ENCODE measurements at places on chromosomes 5 and 9.

GRCh38 chr5:153905219-153905618, 133.5 kb downstream of the FAM114A2 start:
- DNase-seq = no peak

DNA sequence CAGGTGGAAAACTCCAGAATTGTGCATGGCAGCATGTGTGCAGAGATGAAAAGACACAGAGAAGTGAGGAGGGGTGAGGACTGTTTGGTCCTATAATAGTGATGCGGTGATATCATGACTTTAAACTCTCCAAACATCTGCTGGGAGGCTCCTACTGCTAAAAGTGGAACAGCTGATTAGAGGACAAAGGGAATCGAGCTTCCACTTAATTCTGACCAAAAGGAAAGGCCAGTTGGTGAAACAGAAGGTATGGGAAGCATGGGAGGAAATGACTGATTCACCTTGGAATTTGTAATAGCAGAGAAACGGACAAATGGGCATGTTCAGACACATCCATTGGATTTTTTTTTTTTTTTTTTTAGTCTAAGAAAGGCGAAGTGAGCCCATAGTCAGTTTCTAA, 67.5 kb upstream of the MAMDC2 start:
- DNase-seq = peak; percentile 95

- no peak for DNase-seq
Measured at GRCh38 chr5:52703321-52703720, 84.4 kb upstream of the ITGA1 start.

DNA sequence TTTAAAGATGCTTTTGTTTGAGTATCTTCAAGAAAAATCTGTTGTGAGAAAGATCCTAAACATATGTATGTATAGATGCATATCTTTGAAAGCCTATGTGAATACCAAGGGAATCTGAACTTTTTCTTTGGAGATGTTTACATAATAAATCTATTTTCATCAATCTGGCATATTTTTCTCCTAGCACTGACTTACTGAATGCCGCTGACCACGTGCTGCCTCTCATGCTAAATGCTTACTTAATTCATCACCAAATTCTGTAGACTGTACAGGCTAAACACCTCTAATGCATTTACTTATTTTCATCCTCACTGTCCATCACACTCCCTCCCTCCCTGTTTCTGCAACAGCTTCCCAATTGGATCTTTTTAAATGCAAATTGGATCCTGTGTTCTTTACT, 566.2 kb upstream of the WWC1 start:
- DNase-seq = no peak

DNA sequence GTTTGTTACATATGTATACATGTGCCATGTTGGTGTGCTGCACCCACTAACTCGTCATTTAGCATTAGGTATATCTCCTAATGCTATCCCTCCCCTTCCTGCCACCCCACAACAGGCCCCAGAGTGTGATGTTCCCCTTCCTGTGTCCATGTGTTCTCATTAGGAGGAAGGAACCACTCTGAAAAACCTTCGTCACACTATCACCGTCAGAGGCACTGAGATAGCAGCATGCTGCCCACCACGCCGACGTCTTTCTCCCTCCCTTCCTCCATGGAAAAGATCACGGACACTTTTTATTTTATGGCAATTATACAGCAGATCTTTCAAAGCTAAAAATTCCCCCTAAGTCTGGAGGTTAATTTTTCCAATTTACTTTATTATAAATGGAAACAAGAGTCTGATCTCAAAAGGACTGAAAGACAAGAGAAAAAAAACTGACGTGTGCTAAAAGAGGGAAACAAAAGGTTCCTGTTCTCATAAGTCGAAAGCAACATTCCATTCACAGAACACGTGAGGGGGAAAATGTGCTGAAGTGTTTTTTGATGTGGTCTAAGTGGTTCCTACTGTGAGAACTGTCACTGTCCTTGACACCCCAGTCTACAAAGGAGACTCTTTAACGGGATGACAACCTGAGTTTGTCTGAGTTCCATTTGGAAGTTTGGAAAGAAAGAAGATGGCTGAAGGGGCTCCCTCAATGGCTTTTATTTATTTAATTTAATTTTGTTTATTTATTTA, 339.7 kb upstream of the IRX2 start:
- no peak for DNase-seq

- peak; percentile 99 for DNase-seq
Measured at GRCh38 chr5:147483961-147484707, 25.7 kb downstream of the DPYSL3 start.

DNA sequence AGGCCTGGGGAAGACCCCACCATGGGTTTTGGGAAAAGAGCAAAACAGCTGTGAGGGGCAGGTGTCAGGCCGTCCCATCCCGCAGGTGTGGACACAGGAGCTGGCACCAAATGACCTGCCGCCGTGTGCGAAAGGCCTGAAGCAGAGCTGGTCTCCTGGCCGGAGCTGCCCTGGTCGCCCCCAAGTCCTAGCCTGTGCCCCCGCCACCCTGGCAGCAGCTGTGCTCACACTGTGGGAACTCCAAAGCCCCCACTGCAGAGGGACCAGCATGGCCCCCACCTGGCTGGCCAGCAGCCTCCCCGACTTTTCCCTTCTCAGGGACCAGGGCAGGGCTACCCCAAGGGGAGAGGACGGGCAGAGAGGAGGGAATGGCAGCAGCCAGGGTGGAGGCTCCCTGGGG, 88.4 kb downstream of the KCNT1 start:
- no peak for DNase-seq

DNA sequence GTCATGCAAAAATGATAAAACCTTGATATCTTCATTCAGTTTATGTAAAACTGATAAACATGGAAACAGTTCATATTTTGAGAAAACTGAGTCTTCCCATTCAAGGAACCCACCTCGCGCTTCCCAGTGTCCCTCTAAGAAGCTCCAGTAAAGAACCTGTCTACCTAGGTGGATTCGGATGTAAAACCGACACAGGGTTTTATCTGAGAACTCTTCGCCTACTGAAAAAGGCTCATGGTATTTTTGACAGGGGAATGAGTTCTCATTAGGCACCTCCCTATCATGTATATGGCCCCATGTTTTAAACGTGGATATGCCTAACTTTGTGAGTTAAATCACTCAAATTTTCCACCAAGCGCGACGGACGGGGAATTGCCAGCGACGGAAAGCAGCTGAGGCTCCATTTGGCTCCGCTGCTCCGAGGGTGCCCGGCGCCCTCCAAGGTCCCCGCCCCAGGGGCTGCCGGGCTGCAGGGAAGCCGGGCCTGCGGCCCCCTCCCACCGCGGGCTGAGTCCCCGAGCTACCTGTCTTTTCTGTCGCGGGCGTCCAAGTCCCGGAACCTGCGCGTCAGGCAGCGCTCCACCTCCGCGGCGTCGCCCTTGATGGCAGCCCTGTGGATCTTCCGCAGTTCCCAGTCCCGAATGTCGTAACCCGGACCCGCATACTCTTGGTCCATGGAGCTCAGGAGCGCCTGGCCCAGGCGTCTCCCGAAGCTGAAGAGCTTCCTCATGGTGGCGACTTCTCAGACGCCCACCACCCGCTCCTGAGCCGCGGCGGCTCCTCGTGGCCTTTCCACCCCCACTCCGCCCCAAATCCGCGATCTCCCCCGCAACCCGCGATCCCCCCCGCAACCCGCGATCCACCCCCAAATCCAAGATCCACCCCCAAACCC, 594 bp downstream of the ANKRD18A start:
- no peak for DNase-seq

DNA sequence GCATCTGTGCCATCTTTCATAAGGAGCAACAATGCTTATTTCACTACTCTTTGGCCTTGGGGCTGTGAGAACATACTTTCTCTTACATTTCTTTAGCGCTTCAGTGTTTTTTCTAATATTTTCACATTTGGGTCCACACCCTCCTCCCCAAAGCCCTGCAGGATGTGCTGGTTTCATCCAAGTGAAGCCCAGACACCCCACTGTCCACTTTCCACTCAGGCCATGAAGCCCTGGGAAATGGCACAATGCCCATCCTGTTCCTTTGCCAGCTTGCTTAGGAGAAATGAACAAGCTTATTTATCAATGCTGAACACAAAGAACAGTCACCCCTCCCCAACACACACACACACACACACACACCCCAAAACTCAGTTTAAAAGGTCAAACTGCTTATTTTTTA, 17.3 kb upstream of the TMOD1 start:
- DNase-seq = no peak

DNA sequence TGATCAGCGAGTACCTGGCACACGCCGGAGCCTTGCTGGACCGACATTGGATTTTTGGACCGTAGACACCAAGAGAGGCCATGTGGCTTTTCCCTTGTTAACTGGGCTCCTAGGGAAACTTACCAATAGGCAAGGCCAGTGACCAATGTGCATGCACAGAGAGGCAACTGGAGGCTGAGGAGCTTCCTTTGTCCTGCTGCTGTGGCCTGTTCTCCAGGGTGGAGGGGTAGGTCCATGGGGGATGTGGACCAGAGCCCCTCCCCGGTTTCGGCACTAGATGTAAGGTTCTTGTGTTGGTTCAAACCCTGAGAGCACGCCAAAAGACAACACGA, 34.8 kb upstream of the ANXA2R start:
- DNase-seq = no peak

- DNase-seq = no peak
Measured at GRCh38 chr5:165837286-165837685, 2331.9 kb downstream of the MAT2B start.

GRCh38 chr5:150671509-150672236, 10.6 kb downstream of the MYOZ3 start:
- DNase-seq = no peak

DNA sequence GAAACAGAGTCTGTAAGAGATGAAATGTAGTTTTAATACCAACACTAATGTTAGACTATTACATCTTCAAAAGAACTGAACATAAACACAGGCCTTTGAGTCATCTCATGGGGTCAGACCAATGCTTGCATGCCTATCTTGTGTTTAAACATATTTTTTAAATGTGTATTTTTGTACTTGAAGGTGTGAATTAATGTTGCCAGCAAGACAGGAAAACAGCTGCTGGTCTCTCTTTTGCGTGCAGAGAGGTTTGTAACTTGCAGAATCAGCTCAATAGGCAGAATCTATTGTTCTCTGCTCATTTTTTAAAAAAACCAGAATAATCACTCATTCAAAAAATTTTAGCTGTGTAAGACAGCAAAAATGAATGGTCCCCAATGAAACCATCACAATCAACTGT, 180.2 kb downstream of the ALDH1A1 start:
- no peak for DNase-seq

- no peak for DNase-seq
Measured at GRCh38 chr5:170832241-170832640, 29.6 kb upstream of the RANBP17 start.

DNA sequence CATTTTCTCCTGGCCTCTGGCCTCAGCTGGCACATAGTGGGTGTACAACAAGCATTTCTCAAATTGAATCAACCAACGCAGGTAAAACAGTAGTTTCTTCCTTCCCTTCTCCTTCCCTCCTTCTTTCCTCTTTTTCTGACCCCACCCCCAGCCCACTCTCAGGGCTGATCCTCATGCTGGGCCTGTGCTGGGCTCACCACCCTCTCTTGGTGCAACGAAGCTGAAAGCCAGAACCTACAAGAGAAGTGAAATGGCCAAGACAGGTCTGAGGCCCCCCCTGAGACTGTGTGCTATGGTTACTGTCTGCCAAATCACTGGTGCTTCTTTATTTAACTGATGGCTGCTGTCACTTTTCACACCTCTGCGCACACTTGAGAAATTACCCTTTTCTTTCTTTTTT, 53.0 kb upstream of the BOD1 start:
- no peak for DNase-seq

DNA sequence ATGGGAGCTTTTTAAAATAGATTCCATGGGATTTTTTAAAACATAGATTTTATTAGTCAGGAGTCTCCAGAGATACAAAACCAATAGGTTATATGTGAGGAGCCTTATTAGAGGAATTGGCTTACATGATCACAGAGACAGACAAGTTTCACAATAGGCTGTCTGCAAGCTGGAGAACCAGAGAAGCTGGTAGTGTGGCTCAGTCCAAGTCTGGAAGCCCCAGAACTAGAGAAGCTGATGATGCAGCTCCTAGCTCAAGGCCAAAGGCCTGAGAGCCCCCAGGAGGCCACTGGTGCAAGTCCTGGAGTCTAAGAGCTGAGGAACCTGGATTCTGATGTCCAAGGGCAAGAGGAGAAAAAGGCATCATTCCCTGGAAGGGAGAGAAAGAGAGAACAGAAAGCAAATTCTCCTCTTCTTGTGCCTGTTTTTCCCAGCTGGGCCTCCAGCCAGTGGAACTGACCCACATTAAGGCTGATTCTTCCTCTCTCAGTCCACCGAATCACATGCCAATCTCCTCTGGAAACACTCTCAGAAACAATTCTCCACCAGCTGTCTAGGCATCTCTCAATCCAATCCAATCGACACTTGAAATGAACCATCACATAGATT, 59.3 kb downstream of the AHRR start:
- DNase-seq = peak; percentile 70

GRCh38 chr5:1737790-1738405, 61.7 kb downstream of the MRPL36 start:
- peak; percentile 24 for DNase-seq

GRCh38 chr9:99787556-99787955, 34.1 kb upstream of the NR4A3 start:
- no peak for DNase-seq

GRCh38 chr5:175457466-175457865, 13.5 kb upstream of the DRD1 start:
- no peak for DNase-seq

DNA sequence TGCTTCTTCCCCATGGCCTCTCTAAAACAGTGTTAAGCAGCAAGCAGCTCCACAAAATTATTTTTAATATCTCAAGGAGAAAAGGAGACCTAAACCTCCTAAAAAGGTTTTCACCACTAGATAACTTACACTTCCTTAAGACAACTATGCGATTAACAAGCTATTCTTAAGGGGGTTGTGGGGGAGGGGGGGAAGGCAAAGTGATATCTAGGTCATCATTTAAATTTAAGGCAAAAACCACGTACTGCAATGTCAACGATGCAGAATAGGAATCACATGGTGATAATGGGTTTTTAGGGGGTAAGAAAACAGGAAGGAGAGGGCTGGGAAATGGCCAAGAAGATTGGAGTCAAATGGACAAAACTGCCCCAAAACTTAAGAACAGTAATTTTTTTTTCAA, 32.6 kb downstream of the CSNK1A1 start:
- DNase-seq = no peak

DNA sequence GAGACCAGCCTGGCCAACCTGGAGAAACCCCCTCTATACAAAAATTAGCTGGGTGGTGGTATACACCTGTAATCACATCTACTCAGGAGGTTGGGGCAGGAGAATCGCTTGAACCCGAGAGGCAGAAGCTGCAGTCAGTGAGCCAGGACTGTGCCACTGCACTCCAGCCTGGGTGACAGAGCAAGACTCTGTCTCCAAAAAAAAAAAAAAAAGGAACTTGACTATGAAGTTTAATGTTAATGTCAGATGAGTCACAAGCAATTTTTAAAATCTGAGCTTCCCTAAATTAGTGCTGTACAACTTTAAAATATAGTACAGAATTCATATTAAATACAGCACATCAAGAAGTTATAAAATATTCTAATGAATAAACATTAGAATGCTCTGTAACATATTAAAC, 1.5 kb downstream of the MEIKIN start:
- no peak for DNase-seq

- DNase-seq = peak; percentile 59
Measured at GRCh38 chr9:110133608-110134210, 74.2 kb downstream of the C9orf152 start.

- peak; percentile 35 for DNase-seq
Measured at GRCh38 chr9:2740616-2741015, 23.3 kb downstream of the KCNV2 start.

- no peak for DNase-seq
Measured at GRCh38 chr5:83092619-83093018, 15.3 kb downstream of the XRCC4 start.

- no peak for DNase-seq
Measured at GRCh38 chr5:127951791-127952190, 131.8 kb upstream of the SLC12A2 start.

- DNase-seq = no peak
Measured at GRCh38 chr5:170145462-170145861, 39.8 kb downstream of the FOXI1 start.

Measured in fibroblast of the aortic adventitia (primary cell).